ENCODE measurements at places on chromosomes 2 and 18. TPM values are rescaled to one million over a fixed set of nuclear protein-coding genes. Genes with fewer than 3 reads are reported as not detected.

The SLC11A1 gene
- 3.8 TPM for total RNA-seq

The SATB2 gene
- 826 TPM for total RNA-seq

The DPYSL5 gene
- 184 TPM for total RNA-seq

The ZSCAN30 gene
- 31.0 TPM for total RNA-seq

The TUBA3E gene
- not detected for total RNA-seq

The RFTN2 gene
- total RNA-seq = 26.0 TPM

The SLC16A14 gene
- 49.5 TPM for total RNA-seq

The INO80C gene
- total RNA-seq = 13.1 TPM

The GALNT14 gene
- 16.0 TPM for total RNA-seq

The PROM2 gene
- total RNA-seq = 9.4 TPM

The ROCK2 gene
- 91.4 TPM for total RNA-seq

The GATA6 gene
- not detected for total RNA-seq

The HOXD4 gene
- total RNA-seq = not detected

The COA5 gene
- 72.0 TPM for total RNA-seq

The XIRP2 gene
- 0.31 TPM for total RNA-seq

The REG3A gene
- not detected for total RNA-seq

The FSHR gene
- not detected for total RNA-seq

The MYO3B gene
- total RNA-seq = 0.94 TPM

The SLC35F5 gene
- 231 TPM for total RNA-seq

The MYCN gene
- 75.1 TPM for total RNA-seq

The ADAM23 gene
- 37.2 TPM for total RNA-seq

The APCDD1 gene
- 18.8 TPM for total RNA-seq

The IL36B gene
- total RNA-seq = not detected

The LYG1 gene
- total RNA-seq = 1.6 TPM

The YIPF4 gene
- 41.3 TPM for total RNA-seq

The C1GALT1C1L gene
- not detected for total RNA-seq

The SLC38A11 gene
- total RNA-seq = 7.8 TPM

The ALPP gene
- total RNA-seq = not detected

The LOXHD1 gene
- 0.31 TPM for total RNA-seq

The TMEM178A gene
- 32.2 TPM for total RNA-seq

The RSAD2 gene
- 5.9 TPM for total RNA-seq

The TMX3 gene
- 127 TPM for total RNA-seq

The EVX2 gene
- not detected for total RNA-seq

The KRCC1 gene
- 11.6 TPM for total RNA-seq

The PDCL3 gene
- total RNA-seq = 10.6 TPM

The RUFY4 gene
- total RNA-seq = not detected

The GKN2 gene
- total RNA-seq = not detected

The ABCB11 gene
- total RNA-seq = 1.6 TPM

The CCDC68 gene
- total RNA-seq = 1.6 TPM

The ANKRD30BL gene
- total RNA-seq = 47.0 TPM

The ALKAL2 gene
- not detected for total RNA-seq

The SNORC gene
- 2.8 TPM for total RNA-seq

The FAM237A gene
- not detected for total RNA-seq

The SERPINB3 gene
- not detected for total RNA-seq

The MALL gene
- total RNA-seq = 1.3 TPM

The FIGN gene
- total RNA-seq = 4.4 TPM

The IL37 gene
- not detected for total RNA-seq

The ANTXR1 gene
- total RNA-seq = 31.9 TPM

The NGEF gene
- 33.5 TPM for total RNA-seq
